ENCODE measurements at places on chromosomes 1 and 21. TPM values are rescaled to one million over a fixed set of nuclear protein-coding genes. Genes with fewer than 3 reads are reported as not detected.
A peak's percentile ranks its signal among the peaks of the same experiment; 100 is the strongest.

Gene LYPD8
- total RNA-seq: 0.79 TPM

Gene ADAMTS4
- 2.4 TPM for total RNA-seq

Gene LDLRAD1
- total RNA-seq: 1.2 TPM

Gene VTCN1
- total RNA-seq: 1.9 TPM

- peak; percentile 74 for DNase-seq
- H3K4me1 ChIP-seq: peaks cover 10% of the 10 kb centered on the region
- no peak overlapping the region for H3K4me3 ChIP-seq
- H3K36me3 ChIP-seq: no peaks in the 10 kb centered on the region
Measured at GRCh38 chr1:58922302-58923089, 138.6 kb upstream of the JUN start.

DNA sequence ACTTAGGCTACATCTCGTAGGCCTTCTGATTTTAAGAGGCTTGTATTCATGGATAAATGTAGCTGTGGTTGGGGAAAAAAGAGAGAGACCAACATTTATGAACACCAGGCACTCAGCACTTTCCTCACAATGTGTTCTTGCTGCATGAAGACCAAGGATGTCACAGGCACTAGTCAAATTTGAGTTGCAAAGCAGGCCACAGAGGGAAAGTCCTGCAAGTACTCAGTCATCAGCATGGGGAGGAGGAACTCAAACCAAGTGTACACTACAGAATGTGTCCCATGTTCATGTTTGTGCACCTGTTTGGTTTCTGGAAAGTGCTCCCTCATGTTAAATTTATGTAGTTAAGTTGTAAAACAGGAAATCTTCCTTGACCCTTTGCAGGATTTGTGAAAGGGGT, 8.7 kb upstream of the MAP3K7CL start:
- H3K27me3 ChIP-seq: no peaks in the 10 kb centered on the region
- DNase-seq: no peak
- H3K4me1 ChIP-seq: no peaks in the 10 kb centered on the region
- H3K27ac ChIP-seq: no peak overlapping the region
- no peaks in the 10 kb centered on the region for H3K36me3 ChIP-seq

DNA sequence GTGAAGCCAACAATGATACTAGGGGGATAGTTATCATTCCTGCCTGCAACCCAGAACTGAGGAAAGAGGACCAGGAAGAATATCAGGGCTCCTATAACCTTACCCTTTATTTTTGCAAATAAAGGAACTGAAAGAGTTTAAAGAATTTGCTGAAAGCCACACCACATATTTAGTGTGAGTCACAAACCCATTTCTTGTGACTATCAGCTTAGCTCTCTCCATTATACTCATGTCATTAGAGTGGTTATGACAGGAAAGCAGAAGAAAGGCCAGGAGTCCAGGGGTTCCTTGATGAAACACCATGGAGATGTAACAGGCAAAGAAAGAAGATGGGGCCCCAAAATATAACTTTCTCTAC, 141.1 kb upstream of the SAMSN1 start:
- no peaks in the 10 kb centered on the region for H3K27me3 ChIP-seq
- no peaks in the 10 kb centered on the region for H3K4me1 ChIP-seq
- no peak overlapping the region for H3K4me3 ChIP-seq
- no peak for DNase-seq

Gene ZC3H12A
- total RNA-seq: 9.0 TPM

- H3K36me3 ChIP-seq: no peaks in the 10 kb centered on the region
- peaks cover 17% of the 10 kb centered on the region for H3K4me1 ChIP-seq
- no peak for DNase-seq
- no peaks in the 10 kb centered on the region for H3K27me3 ChIP-seq
- no peak overlapping the region for H3K4me3 ChIP-seq
Measured at GRCh38 chr21:43904331-43904781, 39.3 kb downstream of the AGPAT3 start.

Gene CZIB
- total RNA-seq: 55.0 TPM

DNA sequence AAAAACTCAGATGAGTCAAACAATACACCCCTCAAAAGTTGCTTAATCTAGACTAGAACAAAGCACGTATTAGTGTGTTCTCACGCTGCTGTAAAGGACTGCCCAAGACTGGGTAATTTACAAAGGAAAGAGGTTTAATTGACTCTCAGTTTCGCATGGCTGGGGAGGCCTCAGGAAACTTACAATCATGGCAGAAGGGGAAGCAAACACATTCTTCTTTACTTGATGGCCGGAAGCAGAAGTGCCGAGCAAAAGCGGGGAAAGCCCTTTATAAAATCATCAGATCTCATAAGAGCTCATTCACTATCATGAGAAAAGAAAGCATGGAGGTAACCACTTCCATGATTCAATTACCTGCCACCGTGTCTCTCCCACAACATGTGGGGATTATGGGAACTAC, 10.1 kb downstream of the JAM2 start:
- no peak for DNase-seq
- peaks cover 11% of the 10 kb centered on the region for H3K4me1 ChIP-seq
- H3K36me3 ChIP-seq: no peaks in the 10 kb centered on the region
- no peaks in the 10 kb centered on the region for H3K27me3 ChIP-seq
- no peak overlapping the region for H3K4me3 ChIP-seq

Gene RIIAD1
- 30.2 TPM for total RNA-seq

DNA sequence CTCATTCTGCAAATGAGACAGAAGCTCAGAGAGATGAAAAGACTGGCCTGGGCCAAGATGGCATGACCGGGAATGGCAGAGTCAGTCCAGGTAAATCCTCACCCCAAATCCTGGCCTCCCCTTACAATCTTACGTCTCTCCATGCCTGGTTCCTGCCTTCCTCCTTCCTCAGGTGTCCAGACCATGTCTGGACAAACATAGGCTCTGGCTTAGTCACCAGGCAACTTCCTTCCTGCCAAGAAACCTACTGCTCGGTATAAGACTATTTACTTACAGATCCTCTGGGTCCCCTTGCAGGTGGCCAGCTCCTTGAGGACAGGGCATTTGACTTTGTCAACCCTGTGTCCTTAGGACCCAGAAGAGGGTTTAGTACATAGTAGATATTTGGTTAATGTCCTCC, 69.4 kb upstream of the ROR1 start:
- H3K27me3 ChIP-seq: no peaks in the 10 kb centered on the region
- no peaks in the 10 kb centered on the region for H3K4me1 ChIP-seq
- no peak for DNase-seq
- no peak overlapping the region for H3K4me3 ChIP-seq
- no peak overlapping the region for H3K27ac ChIP-seq

DNA sequence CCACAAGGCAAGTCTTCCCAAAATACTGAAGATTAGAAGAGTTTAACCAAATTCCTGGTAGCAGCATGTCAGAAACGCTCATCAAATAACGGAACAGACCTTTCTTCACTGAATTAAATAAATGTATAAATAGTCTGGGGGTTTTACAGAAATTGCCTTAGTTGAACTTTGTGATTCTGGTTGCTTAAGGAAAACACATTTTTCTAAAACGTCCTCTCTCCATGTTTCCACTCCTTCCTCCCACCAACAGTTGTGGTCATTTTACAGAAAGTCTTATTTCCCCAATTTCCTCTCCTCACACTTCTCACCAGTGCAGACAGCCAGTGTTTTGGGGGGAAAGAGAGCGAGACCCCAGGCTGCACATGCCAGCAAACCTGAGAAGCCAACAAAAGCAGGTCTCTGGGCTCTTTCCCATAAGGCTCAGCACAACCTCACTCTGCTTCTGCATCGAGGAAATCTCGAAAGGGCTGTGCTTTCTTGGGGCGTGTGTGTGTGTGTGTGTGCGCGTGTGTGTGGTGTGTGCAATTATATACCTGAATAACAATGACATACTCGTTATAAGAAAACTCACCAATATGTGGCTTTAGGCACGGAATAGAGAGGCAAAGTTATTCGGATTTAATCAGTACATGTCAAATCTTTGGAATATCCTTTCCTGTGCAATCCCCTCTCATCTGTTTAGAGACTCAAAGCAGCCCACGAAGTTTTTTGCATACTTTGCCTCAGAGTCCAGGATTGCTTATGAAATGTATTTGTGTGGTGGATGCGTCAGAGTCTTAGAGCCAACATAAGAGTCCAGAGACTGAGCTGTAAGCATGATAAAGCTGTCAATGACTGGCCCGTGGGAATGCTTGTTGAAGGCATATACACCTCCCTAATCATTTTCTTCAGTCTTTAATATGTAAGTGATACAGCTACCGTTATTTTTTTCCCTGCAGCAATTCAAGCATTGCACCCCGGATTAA, 2.0 kb downstream of the KCNJ15 start:
- no peaks in the 10 kb centered on the region for H3K27me3 ChIP-seq
- H3K27ac ChIP-seq: no peak overlapping the region
- no peak for DNase-seq
- H3K4me3 ChIP-seq: no peak overlapping the region
- H3K36me3 ChIP-seq: no peaks in the 10 kb centered on the region
- no peaks in the 10 kb centered on the region for H3K4me1 ChIP-seq

Gene SLC25A34
- 2.5 TPM for total RNA-seq

Gene BATF3
- 1.1 TPM for total RNA-seq

GRCh38 chr21:44874497-44875315, 1.2 kb upstream of the PTTG1IP start:
- no peaks in the 10 kb centered on the region for H3K27me3 ChIP-seq
- no peaks in the 10 kb centered on the region for H3K36me3 ChIP-seq
- peak overlapping the region; percentile 97 for H3K4me3 ChIP-seq
- H3K27ac ChIP-seq: peak overlapping the region; percentile 98

DNA sequence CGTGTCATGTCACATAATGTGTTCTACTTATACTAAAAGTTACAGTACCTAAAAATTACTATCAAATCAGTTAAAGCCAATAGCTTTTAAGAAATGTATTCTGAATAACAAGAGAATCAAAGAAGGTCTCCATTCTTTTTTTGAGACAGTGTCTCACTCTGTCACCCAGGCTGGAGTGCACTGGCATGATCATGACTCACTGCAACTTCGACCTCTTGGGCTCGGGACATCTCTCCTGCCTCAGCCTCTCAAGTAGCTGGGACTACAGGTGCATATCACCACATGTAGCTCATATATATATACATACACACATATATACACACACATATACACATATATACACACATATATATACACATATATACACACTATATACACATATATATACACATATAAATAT, 20.1 kb downstream of the COP1 start:
- H3K4me3 ChIP-seq: no peak overlapping the region
- no peaks in the 10 kb centered on the region for H3K27me3 ChIP-seq
- no peaks in the 10 kb centered on the region for H3K36me3 ChIP-seq
- H3K4me1 ChIP-seq: no peaks in the 10 kb centered on the region

GRCh38 chr1:62528015-62528414, 69.3 kb upstream of the ANGPTL3 start:
- no peak for DNase-seq
- no peaks in the 10 kb centered on the region for H3K36me3 ChIP-seq
- no peaks in the 10 kb centered on the region for H3K4me1 ChIP-seq

- no peaks in the 10 kb centered on the region for H3K36me3 ChIP-seq
- H3K27me3 ChIP-seq: no peaks in the 10 kb centered on the region
- no peak for DNase-seq
Measured at GRCh38 chr1:168834225-168834872, 105.3 kb upstream of the DPT start.

DNA sequence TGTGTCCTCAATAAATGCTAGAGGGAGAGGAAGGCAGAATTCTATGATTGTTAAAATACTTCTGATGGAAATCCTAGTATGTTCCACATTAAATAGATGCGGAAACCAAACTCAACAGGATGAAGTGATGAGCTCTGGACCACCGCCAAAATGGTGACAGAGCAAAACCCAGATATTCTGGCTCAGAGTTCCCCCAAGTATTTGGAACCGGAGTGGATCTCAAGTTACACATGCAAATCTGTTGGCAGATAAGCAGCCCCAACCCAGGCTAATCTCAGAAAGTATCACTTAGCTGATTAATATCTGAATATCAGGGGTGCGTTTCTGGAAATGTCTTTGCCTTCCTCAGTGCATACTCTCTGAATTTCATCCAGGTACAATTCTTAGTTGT, 17.4 kb upstream of the GRHL3 start:
- no peak overlapping the region for H3K27ac ChIP-seq
- no peaks in the 10 kb centered on the region for H3K27me3 ChIP-seq
- no peaks in the 10 kb centered on the region for H3K36me3 ChIP-seq
- no peak overlapping the region for H3K4me3 ChIP-seq

DNA sequence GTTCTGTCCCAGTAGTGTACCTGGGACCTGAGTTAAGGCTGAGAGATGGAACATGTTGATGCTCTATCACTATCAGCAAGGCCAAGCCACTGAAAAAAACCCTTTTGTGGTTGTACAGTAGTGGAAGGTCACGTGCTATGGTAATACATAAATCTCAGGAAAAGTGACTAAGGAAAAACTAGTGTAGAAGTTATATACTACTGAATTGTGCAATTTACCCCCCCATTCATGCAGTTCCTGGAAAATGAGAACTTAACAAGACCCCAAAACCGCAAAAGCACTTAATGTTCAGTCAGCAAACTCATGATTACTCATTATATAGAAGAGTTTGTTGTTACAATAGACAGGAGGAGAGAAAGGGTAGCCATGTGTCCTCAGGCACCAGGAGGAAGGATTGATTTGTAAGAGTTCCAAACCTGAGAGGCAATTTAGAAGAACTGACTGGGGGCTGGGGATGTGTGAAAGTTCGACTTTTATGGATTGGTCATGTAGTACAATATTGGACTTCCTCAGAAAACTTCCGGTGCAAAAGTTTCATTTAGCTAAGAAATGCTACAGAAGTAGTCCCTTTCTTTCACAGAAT, 91.6 kb downstream of the RGL1 start:
- H3K27me3 ChIP-seq: no peaks in the 10 kb centered on the region
- peaks cover 31% of the 10 kb centered on the region for H3K4me1 ChIP-seq
- no peak for DNase-seq

Gene PLXNA2
- total RNA-seq: 5.5 TPM

Gene SLC44A3
- 2.7 TPM for total RNA-seq

DNA sequence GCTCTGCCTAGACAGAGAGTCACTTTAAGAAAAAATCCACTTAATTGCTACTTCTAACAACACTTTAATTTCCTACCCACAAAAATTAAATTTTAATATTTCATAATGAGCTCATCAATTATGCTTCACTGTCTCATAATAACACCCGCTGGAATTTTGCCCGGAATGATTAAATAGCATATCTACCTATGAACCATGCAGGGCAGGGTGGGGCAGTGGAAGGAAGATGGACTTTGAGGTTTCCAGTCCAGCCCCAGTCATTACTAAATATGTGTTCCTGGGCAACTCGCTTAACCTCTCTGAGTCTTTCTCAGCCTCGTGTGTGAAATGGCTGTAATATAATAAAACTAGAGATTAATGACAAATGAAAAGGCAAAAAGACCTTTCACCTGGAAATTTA, 32.8 kb upstream of the SLC45A1 start:
- no peak overlapping the region for H3K27ac ChIP-seq
- H3K36me3 ChIP-seq: no peaks in the 10 kb centered on the region
- peaks cover 6% of the 10 kb centered on the region for H3K4me1 ChIP-seq
- no peak overlapping the region for H3K4me3 ChIP-seq
- no peak for DNase-seq
- H3K27me3 ChIP-seq: no peaks in the 10 kb centered on the region

DNA sequence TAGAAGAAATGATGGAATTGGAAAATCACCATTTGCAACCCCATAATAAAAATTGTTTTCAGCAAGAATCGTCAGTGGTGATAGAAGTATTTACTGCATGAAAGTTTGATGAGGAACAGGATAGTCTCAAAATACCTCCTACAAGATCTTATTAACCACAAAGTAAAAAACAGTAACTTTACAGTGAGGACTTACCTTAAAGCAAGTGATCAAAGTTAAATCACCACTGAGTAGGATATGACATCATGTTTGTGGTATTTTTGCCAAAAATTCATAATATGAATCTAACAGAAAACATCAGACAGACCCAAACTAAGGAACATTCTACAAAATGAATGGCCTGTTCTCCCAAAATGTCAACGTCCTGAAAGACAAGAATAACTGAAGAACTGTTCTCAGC, 19.9 kb downstream of the ALDH9A1 start:
- no peaks in the 10 kb centered on the region for H3K27me3 ChIP-seq
- no peaks in the 10 kb centered on the region for H3K4me1 ChIP-seq
- no peaks in the 10 kb centered on the region for H3K36me3 ChIP-seq
- no peak overlapping the region for H3K27ac ChIP-seq

Data from testis (tissue), 5 donors.